ENCODE measurements at places on chromosomes 5 and 9.

GRCh38 chr5:87410931-87411330 is 1.8 kb downstream of the CCNH start:
- DNase-seq: peak; percentile 79

DNA sequence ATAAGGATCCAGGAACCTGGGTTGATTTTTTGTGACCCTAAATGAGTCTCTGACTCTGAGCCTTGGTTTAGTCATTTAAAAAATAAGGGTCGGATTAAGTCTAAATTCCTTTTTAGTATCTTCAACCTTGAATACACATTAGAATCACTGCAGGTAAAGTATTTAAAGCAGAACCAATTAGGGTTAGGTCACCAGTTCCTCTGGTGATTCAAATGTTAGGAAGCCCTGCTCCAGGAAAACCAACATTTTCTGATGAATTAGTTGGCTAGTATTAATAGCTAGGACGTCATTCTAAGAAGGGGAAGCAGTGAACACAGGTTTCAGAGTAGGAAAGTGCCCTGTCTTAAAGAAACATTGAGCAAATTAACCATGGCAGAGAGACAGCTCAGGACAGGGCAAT is 31.4 kb upstream of the BRINP1 start:
- no peak for DNase-seq

GRCh38 chr5:98516701-98517100 is 256.8 kb upstream of the RGMB start:
- DNase-seq: no peak

DNA sequence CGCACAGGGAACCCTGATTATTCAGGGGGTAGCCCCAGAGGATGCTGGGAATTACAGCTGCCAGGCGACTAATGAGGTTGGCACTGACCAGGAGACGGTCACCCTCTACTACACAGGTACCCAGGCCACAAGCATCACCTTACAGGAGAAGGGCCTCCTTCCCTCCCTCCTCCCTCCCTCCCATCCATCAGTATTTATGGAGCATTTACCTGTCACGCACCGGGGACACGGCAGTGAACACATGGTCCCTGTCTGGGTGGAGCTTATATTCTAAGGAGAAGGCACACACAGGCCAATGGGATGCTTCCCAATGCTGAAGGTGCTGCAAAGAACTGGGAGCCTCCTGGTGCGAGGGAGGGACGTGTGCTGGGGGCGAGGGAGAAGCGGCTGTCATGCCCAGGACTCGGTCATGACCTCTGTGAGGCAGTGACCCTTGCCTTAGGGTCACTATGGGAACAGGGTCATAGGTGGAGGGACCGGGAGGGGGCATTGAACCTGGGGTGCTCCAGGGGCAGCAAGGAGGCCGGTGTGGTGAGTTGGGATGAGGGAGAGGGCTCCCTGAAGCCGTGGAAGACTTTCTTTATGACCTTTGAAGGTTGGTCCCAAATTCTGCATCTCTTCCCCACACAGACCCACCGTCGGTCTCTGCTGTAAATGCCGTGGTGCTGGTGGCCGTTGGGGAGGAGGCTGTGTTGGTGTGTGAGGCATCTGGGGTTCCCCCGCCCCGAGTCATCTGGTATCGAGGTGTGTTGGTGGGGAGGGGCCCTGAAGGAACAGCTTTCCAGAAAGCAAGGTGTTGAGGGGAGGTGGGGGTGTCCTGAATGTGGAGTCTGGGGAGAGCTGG is 41.5 kb downstream of the HMCN2 start:
- no peak for DNase-seq

DNA sequence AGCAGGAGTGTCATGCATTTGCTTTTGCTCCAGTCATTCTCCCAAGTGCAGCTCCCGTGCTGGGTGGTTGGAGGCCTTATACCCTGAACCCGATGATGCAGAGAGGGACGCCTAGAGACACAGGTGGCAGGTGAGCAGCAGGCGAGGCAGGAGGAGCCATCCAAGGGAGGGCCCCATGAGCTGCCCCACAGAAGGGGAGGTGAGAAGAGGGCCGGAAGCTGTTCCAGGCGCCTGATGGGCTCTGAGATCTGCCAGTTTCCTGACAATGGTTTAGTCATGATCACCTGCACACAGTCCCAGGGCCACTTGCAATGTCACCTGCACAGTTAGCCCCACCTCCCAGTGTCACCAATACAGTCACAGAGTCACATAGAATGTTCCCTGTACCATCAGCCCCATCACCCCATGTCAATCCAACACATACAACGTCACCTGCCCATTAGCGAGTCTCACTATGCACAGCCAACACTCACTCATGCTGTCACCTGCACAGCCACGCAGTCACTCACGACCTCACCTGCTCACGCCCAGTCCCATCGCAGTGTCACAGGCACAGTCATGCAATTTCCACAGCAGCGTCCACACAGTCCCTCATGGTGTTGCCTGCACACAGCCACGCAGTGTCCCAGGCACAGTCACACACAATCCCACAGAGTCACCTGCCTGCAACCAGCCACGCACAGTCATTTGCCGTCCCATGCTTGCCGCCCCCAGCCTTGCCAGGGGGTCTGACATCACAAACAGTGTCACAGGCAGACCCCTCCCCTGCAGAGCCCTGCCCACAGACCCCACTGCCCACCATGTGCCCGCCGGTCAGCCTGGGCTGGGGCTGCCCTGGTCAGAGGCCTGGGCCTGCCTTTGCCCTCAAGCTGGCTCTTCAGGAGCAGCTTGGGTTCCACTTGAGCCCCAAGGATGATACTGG is 113.4 kb downstream of the LHX2 start:
- DNase-seq: no peak

- no peak for DNase-seq
Observed at GRCh38 chr9:91904588-91905236, 45.3 kb downstream of the ROR2 start.

DNA sequence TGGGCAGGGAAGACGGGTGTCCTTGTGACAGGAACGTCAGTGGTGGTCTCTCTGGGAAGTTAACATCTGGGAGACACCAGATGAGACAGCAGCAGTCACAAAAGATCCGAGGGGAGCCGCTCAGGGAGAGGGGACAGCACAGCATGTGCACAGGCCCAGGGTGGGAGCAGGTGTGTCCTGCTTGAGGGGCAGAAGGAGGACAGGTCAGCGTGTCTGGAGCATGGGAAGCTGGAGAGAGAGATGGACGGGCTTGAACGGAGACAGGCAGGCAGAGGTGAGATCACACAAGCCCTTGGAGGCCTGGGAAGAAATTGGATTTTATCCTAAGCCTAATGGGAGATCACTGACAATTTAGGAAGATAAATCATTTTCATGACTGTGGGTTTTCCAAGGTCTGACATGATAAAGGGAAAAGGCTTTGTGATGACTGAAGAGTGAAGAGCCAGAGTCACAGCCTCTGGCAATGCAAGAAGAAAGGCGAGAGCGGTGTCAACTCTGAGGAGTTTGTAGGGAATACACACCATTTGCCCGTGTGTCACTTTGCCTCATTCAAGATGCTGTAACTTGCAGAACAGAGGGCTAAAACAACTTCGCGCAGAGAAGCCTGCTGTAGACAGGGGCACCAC is 88.3 kb downstream of the FSTL4 start:
- no peak for DNase-seq

- no peak for DNase-seq
Observed at GRCh38 chr9:27308691-27309390, 11.9 kb upstream of the EQTN start.

DNA sequence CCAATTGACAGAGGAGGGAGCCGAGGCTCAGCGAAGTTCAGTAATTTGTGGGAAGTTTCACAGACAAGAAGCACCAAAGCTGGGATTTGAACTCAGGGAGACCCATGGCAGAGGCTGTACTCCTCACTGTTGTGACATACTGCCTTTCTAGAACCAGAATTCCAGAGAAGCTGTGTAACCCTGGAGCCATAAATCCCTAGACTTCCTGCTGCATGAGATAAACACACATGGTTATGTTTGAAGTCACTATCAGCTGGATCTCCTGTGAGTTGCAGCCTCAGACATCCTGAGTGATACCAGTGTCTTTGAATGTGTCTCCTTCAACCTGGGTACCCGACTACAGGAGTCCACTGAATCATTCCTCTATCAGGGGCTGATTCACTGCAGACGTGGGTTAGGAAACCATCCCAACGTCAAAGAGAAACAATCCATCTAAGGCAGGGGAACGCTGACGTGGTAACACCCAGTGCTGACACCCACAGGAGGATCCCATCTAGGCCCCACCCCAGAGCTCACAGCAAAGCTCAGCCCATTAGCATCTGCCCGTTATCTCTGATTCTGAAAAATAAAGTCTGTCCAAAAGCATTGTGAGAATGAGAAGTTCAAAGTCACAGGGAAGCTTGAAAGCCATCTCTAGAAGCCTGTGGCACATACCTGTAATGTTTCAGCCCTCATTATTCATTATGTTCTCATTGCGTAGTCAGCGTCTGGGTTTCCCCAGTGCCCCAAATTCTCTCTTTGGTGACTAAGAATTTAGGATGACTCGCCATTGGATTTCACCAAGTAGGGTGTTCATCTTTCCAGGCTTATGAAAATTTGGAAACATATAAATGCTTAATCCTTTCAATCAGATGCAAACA is 36.3 kb upstream of the BASP1 start:
- peak; percentile 99 for DNase-seq

DNA sequence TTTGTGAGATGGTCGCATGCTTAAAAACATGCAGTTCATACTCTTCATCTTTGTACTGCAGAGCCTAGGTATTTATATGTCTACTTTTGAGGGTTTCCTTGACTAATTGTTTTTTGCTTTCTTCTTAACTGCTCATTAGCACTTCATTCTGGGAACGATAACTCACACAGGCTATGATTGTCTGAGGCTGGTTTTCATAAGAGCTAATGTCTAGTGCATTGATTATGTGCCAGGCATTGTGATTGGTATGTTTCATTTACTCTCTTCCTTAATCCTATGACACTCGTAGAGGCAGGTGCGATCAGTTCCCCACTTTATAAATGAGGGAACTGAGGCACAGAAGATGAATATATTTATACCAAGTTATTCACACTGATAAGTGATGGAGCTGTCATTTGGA is 93.6 kb downstream of the INSYN2B start:
- DNase-seq: no peak

DNA sequence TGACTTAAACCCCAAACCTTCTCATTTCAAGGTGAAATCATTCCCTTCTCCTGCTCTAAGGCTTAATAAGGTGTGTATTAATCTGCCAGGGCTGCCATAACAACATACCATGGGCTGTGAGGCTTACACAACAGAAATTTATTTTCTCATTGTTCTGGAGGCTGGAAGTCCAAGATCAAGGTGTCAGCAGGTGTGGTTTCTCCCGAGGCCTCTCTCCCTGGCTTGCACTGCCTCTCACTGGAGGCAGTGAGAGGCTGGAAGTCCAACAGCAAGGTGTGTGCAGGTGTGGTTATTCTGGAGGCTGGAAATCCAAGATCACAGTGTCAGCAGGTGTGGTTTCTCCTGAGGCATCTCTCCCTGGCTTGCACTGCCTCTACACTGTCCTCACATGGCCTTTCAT is 280.3 kb upstream of the TUT7 start:
- DNase-seq: no peak

DNA sequence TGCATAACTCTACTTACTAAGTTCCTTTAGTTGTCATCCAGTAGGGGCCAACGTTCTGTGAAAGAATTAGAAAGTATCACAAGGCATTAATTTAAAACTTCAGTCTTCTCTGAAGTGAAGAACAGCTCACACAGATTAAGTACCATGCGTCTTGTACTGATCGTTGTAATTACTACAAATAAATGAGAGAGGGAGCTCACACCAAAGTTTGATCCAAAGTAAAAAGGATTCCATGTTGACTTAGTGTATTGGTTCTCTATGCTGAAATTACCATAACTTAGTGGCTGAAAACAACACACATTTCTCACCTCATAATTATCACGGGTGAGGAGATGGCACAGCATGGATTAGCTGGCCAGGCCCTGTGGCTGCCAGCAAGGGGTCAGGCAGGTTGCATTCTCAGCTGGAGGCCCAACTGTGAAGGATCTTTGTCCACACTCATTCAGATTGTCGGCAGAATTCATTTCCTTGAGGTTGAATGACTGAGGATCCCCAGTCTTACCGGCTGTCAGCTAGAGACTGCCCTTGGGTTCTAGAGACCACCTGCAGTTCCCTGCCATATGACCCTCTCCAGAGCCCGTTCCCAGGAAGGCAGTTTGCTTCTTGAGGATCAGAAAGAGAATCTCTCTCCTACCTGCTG is 169.1 kb downstream of the YTHDC2 start:
- no peak for DNase-seq

- no peak for DNase-seq
Observed at GRCh38 chr9:130884111-130884531, 12.5 kb downstream of the QRFP start.

GRCh38 chr5:177008716-177009115 is 2.1 kb upstream of the UIMC1 start:
- DNase-seq: peak; percentile 67

DNA sequence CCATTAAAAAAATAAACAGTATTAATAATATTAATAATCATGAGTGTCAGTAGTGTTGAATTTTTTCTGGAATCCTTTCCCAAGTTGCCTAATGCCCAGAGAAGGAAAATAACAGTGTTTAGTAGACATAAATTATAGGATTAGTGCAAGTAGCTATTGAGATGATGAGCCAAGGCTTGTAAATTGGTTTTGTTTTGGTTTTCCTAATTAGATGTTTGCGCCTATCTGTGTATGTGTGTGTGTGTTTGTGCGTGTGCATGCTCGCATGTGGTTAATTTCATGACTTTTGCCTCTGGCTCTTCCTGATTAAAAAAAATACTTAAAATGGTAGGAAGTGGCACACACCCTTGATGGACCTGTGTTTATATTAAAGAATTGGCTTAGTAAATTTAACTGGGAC is 55.4 kb downstream of the FXN start:
- no peak for DNase-seq

- no peak for DNase-seq
Observed at GRCh38 chr5:138459311-138459933, 5.9 kb upstream of the EGR1 start.

DNA sequence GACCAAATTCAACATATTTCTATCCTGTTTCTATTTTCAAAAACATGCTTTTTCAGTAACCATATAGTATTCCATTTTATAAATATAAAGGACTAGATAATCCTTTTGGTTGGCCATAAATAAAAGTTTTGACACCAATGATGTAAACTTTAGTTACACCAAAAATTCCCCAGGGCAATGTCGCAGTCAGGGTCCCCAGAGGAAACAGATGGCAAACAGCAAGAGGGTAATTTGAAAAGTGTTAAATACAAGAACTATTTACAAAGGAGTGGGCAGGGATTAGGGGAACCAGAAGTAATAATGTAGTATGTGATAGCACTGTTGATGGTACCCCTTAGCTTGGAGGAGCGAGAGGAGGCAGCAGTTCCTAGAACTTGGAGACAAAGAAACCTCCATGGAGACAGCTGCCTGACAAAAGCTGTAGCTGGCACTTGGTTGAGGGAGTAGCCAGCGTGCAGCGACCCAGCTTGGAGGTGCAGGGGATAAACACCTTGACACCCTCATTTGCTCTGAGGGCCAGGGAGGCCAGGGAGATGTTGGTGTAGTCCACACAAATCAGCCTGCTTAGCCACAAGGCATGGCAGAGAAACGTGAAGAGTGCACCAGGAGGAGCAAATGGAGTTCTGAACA is 18.3 kb upstream of the MSANTD3 start:
- DNase-seq: no peak

All from fibroblast of the aortic adventitia (primary cell).